ENCODE measurements at places on chromosomes 16 and 17.

- no peak for DNase-seq
Measured at GRCh38 chr17:34656801-34657200, 77.4 kb downstream of the TMEM132E start.

GRCh38 chr17:82134101-82134500 lies 36.1 kb upstream of the FASN start:
- DNase-seq, result no peak

DNA sequence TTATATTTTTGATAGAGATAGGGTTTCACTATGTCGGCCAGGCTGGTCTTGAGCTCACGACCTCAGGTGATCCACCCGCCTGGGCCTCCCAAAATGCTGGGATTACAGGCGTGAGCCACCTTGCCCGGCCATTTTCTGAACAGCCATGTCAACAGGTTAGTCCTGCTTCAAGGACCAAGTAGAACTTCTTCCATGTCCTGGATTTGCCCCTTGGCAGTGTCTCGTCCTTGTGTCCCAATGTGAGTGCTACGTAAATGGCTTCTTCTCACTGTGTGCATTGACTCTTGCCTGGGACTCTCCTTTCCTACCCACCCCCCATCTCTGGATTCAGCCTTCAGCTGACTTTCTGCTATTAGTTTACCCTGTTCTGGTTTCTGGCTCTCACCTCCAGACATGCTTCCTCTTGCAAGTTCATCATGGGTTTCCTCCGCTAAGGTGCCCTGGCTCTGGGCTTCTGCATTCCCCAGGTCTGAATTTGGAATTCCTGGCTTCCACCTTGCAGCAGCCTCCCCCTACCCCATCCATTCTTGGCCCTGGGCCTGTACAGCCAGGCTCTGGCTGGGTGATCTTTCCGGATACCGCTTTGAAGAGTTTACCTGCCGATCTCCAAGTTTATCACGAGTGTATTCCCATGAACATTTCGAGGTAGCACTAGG lies 14.0 kb upstream of the IRF8 start:
- DNase-seq, result no peak

DNA sequence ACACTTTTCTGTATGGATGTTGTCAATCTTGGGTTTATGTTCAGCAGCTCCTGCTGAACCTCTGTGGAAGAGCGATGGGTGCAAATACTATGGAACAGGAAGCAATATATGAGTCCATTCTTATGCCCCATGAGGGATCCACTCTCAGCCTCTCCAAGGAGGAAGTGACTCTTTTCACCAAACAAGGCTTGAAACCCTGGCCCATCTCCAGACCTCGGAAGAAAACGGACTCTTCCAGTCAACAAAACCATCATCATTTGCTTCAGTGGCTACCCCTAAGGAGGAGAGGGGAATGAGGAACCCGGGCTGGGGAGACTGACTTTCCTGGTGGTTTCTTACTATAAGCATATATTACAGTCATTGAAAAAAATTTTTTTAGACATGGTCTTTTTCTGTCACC lies 206.2 kb downstream of the AXIN2 start:
- DNase-seq, result no peak

DNA sequence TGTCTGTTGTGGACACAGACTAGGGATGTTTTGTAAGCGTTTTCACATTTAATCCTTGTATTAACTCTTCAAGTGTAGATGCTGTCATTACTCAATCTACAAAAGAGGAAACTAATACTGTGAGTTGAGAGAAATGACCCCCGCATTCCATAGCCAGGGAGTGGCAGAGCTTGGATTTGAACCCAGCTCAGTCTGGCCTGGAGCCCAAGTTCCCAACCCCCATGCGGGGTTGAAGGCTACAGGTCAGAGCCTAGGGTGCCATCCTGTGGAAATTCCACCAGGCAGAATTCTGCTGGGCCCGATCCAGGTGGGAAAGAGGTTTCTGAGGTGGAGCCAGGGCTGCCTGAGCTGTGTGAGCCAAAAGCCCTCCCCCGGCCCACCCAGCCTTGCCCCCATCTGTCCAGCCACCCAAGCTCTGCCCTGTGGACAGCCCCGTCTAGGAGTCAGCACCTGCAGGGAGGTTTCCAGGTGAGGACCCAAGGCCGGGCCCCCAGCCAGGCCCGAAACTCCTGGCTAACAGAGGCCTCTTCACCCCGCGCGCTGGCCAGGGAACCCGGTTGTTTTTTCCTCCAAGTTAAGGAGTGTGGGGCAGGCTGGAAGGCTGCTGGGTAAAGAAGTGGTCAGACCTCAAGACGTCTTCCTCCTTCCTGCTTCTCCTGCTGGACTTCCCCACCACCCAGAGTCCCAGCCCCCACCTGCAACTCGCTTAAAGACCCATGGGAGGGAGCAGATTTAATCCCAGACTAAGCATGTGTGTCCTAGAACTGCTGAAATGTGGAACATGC lies 5.7 kb downstream of the MMP15 start:
- no peak for DNase-seq

- no peak for DNase-seq
Measured at GRCh38 chr17:70771804-70772386, 602.6 kb downstream of the KCNJ2 start.

DNA sequence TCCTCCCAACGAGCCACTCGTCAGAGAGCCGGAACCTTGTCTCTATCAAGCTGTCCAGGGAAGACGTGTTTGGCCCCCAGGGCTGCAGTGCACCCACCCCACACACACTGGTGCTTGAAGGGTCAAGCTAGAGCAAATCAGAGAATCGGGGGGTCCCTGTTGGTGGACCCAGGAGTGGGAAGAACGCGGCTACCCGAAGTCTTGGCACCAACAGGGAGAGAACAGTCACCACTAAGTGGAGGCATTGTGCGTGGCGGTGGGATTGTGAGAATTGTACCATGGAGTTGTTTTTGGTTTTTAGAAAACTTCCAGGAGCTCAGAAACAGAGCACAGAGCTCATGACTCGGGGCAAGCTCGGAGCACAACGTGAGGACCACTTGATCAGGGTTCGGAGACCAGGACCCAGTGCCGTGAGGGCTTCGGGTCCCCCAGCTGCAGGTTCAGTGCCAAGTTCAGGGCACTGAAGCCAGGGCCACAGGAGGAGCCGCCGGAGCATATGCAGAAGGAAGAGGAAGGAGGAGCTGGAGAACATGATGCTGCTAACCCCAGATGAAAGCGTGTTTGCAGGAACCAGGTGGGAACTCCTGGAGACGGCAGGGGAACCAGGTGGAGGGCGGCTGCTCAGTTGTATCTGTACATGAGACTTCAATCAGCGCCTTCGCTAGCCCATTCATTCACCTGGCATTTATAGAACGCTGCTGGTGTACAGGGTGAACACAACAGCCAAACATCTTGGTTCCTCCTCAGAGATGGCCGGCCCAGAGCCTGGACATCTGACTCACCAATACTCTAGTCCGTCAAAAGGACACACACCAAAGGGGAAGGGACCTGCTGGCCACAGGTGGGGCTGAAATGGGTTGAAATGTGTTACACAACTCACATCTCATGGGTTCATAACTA lies 42.8 kb downstream of the METRNL start:
- no peak for DNase-seq

- DNase-seq, result no peak
Measured at GRCh38 chr16:77324729-77325128, 110.1 kb downstream of the ADAMTS18 start.

GRCh38 chr17:45107293-45108010 lies 24.9 kb downstream of the PLCD3 start:
- no peak for DNase-seq

GRCh38 chr17:49978501-49978900 lies 9.5 kb downstream of the DLX4 start:
- no peak for DNase-seq

GRCh38 chr16:6517020-6517720 lies 815.5 kb upstream of the RBFOX1 start:
- no peak for DNase-seq
